ENCODE measurements at places on chromosomes 11 and 22.

- no peak for DNase-seq
Observed at GRCh38 chr11:75677909-75678308, 9.1 kb upstream of the MAP6 start.

DNA sequence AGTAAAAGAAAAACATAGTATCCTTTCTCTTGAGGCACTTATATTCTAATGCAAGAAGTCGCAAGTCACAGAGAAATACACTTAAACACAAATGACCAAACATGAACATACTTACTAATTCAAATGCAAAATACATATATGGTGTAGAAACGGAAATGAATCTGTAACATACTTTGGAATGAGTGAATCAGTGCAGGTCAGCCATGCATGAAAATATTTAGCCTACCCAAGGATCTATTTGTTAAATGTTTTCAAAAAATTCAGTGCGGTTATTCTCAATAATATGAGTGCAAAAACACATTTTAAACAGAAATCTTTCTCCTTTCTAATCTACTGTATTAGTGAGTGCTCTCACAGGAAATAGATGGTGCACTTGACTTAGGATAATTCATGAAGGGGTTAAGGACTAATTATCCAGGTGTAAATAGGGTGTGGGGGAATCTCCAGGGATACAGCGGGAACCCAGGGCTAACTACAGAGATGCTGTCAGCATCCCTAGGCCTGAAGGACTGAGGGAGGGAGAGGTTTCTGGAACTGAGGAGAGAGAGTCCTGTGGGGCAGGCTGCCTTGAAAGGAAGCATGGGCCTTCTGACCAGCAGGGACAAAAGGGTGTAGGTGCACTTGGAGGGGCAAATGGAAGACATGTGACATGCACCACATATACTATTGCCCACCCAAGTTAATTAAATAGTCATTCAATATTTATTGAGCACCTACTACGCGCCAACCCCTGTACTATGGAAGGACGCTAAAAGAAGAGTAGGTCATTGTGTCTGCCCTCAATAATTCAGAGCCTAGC, 139.2 kb downstream of the MAML2 start:
- DNase-seq: no peak

DNA sequence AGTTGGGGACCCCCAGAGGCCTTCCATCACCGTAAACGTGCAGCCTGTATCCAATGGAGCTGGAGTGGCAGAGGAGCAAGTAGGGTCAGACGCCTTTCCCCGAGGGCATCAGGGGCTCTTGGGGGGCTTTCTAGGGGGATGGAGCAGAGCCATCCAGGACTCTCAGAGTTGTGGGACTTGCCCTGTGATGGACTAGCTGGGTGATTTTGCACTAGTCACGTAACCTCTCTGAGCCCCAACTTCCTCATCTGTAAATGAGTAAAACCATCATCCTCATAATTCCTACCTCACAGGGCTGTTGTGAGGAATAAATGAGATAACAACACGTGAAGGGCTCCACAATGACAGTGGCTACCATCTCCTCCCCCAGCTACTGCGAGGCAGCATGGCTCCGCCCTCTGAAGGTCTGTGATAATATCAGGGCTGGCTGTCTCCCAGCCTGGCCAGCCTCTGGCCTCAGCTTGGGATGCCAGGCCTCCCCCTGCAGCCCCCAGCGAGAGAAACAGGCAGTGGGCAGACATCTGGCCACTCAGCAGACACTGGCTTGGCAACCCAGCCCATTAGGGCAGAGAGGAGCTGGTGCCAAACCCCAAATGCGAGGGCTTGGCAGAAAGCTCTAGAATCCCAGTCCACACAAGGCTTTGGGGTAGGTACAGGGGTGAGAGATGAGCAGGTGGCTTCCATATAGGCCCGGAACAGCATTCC, 6.7 kb downstream of the USP2 start:
- no peak for DNase-seq

- DNase-seq: no peak
Observed at GRCh38 chr11:105054723-105055493, 9.8 kb upstream of the CARD16 start.

DNA sequence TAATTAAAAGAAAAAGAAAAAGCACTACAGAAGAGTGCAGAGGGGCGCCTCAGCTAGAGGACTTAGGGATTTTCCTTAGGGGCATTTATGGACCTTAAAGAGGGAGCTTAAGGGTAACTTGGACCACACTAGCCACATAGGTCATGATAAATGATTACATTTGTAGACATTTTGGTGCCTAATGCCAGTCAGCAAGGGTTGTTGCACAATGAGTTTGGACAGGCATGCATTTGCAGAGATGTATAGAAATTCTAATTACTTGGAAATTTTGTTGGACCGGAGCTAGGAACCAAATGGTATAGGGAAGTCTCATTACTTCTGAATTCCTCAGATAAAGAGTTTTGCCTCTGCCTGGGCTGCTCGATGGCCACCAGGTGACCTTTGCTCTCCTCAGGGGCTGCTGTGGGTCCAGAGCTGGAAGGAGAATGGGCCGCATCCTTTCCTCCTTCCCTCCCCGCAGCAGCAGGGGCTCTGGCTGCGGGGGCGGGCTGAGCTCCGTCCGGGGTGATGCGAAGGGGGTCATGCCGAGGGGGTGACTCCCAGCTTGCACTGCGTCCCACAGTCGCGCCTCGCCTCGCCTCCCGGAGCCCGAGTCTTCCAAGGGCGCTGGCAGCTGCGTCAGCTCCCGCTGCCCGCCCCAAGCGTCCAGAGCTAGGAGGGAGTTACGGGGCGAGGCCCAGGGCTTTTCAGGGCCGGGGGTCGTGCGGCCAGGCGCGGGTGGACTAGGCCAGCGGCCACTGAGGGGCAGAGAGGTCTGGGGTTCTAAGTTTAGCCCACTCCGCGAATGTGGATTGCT, 20.3 kb upstream of the MALAT1 start:
- DNase-seq: no peak

GRCh38 chr22:39135092-39135896, 17.2 kb downstream of the CBX7 start:
- no peak for DNase-seq

DNA sequence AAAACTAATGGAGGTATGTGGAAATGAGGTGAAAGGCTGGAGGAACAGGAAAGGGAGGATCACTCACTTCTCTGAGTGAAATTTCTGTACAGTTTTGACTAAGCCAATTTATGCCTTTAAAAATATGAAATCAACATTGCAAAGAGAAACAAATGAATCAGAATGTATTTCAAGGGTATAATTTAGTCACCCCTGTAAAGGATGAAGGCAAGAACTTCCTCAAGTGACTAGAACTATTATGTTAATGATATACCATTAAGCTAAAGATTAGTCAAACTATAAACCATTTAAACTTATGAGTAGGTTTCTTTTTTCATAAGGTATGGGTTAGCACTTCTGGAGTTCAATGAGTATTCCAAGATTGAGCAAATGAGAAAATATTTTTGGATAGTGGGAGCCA, 184.5 kb upstream of the CHORDC1 start:
- no peak for DNase-seq

- no peak for DNase-seq
Observed at GRCh38 chr22:41394012-41394356, 12.2 kb downstream of the TEF start.

DNA sequence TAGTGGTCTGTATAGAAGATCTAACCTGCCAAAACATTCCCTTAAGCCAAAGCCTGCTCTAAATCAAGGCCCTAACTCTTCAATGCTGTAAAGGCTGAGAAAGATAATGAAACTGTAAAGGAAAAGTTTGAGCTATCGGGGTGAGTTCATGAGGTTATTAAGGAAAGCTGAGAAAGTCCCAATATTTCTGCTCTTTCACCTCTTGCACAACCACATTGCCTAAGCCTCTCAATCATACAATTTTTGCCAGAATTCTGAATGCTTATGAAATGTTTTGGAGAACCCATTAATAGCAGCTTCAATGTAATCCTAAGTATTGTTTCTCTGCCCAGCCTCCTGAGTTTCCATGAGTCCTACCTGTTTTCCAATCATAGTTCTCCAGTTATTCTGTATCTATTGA, 373.2 kb downstream of the LUZP2 start:
- no peak for DNase-seq

- no peak for DNase-seq
Observed at GRCh38 chr11:22792497-22792896, 37.1 kb downstream of the SVIP start.

GRCh38 chr11:25272214-25272613, 775.4 kb downstream of the LUZP2 start:
- DNase-seq: no peak

- DNase-seq: no peak
Observed at GRCh38 chr11:84146826-84147225, 860.7 kb upstream of the CCDC90B start.
